ENCODE measurements at places on chromosomes 1 and 21.

DNA sequence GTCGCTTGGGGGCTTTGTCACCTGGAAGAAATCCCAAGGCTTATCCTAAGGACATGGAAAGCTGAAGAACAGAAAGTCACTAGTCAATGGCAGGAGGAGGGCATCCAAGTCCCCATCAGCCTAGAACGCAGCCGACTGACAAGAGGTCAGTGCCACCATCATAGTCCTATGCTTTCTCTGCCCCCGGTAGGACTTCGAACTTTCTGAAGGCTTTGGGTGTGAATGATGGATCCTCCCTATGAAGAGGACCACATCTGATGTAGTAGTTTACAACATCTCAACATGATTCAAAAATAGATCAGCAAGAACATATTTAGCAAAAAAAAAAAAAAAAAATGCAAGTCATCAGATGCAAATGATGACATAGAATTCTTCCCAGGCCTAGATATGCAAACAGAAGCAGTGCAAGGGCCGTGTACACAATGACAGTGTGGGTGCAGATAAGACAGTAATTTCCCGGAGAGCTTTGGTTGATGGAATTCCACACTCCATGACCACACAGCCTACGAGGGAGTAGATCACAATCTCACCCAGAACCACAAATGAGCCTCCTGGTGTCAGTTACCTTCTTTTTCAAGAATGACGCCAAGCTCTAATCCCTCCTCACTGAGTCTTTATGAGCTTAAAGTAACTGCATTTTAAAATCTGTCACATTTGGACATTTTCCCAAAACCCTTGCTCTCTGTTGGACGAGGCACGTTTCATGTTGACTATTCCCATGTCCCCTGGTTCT lies 88.2 kb downstream of the PSMG1 start:
- DNase-seq, result no peak

- DNase-seq, result no peak
Measured at GRCh38 chr1:29481031-29481430, 244.7 kb downstream of the PTPRU start.

- no peak for DNase-seq
Measured at GRCh38 chr1:153343811-153344717, 4.6 kb downstream of the PGLYRP4 start.

- no peak for DNase-seq
Measured at GRCh38 chr1:90186506-90187322, 191.8 kb downstream of the ZNF326 start.

- no peak for DNase-seq
Measured at GRCh38 chr1:58443986-58444868, 102.3 kb downstream of the OMA1 start.

DNA sequence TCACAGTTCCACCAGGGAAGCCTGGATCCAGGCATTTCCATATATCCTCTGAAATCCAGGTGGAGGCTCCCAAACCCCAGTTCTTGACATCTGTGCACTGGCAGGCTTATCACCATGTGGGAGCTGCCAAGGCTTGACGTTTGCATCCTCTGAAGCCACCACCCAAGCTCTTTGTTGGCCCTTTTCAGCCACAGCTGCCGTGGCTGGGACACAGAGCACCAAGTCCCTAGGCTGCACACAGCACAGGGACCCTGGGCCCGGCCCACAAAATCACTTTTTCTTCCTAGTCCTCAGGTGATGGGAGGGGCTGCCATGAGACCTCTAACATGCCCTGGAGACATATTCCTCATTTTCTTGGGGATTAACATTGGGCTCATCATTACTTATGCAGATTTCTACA lies 22.3 kb downstream of the RNPC3 start:
- DNase-seq, result no peak

GRCh38 chr1:193625255-193625654 lies 438.8 kb upstream of the B3GALT2 start:
- DNase-seq, result no peak

All from effector CD8-positive, alpha-beta T cell (primary cell).